IPS-NIHi11 (cell line): ENCODE measurements at places on chromosomes 6 and 20.

GRCh38 chr6:122568797-122569221 lies 41.4 kb upstream of the PKIB start:
- DNase-seq, result no peak

GRCh38 chr20:9884666-9885065 lies 45.8 kb upstream of the PAK5 start:
- no peak for DNase-seq

GRCh38 chr20:35060168-35060567 lies 32.4 kb downstream of the TRPC4AP start:
- DNase-seq, result no peak

DNA sequence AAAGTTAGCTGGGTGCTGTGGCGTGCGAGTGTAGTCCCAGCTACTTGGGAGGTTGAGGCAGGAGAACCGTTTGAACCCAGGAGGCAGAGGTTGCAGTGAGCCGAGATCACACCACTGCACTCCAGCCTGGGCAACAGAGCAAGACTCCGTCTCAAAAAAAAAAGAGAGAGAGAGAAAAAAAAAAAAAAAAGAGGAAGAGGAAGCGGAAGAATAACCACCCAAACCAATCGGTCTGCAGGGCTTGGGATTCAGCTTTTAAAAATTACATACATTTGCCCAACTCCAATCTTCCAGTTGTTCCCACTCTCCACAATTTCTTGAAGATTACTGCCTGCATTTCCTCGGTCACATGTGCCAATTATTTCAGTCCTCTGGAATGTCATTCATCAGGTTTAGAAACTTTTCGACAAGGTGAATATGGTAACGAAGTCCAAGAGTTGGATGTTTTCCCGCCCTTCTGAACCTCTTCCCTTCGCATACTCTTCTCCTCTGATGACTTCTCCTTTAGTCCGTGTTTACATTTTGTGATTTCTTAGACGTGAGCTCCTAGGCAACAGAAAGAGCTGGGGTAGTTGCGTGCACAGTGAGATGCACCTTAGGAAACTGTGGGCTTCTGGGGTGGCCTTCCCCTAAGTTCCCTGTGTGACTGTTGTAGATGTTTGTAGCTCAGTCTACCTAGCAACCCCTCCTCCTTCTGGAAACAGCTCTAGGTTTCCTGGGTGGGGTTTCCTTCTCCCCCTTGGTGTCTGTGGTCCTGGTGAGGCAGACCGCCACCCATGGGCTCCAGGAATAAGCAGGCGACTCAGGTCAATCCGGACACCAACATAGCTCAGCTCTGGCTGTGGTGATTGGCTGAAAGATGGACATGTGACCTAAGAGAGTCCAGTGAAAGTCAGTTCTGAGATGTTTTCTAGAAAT lies 63.0 kb upstream of the NCOA3 start:
- DNase-seq, result peak; percentile 61

GRCh38 chr6:108676555-108676954 lies 115.8 kb downstream of the FOXO3 start:
- no peak for DNase-seq

DNA sequence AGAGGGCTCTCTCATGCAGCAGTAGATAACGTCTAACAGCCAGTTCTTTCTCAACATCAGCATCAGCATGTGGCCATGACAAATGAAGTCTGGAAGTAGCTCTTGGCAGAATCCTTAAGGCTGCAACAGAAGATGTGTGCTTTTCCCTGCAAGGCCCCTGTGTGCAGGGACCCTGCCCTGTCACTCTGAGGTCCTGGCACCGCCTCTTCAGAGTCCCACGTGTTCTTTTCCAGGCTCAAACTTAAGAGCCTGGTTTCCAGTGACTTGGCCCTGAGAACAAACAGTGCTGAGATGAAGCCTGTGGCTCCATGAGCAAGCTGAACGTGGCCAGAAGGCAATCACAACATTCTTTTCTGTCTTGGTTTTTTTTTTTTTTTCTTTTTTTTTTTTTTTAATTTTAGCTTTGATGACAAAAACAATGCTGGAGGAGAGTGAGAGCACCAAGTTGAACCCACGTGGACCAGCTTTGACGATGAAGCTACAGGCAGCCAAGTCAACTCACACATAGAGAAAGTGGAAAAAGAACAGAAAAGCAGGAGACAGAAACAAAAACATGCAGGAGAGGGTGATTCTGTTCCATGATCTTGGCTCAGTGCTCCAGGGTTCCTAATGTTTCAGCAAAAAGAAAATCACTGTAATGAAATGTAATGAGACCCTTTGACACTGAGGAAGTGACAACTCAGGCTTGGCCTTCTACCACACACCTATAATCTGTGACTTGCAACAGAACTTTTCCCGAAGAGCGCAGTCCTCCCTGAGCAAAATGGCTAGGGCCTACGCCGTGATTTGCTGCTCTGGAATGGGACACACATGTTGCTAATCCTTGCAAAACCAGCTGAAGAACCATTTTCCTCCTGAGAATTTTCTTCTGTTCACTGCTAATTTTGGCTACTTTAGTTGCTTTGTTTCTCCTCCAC lies 86.1 kb downstream of the FOXC1 start:
- DNase-seq, result no peak

GRCh38 chr6:165844801-165845364 lies 181.8 kb upstream of the PDE10A start:
- no peak for DNase-seq

GRCh38 chr6:4615891-4616290 lies 160.3 kb upstream of the CDYL start:
- no peak for DNase-seq

DNA sequence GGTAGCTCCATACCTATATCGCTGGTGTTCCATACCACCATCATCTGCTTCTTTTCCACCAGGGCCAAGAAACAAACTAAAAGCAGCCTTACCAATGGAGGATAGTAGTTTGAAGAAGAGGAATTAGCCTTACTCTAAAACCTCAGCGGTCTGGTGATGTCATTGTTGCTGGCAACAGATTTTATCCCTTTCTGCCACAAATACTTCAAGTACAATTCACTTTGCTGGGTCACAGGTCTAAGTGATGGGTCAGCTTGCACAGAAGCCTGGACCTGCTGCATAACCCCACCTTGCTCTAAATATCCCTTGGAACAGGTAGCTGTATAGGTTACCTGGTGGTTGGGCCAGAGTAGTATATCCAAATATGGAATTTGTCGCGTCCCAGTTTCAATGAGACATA lies 53.2 kb upstream of the THEMIS start:
- DNase-seq, result no peak

DNA sequence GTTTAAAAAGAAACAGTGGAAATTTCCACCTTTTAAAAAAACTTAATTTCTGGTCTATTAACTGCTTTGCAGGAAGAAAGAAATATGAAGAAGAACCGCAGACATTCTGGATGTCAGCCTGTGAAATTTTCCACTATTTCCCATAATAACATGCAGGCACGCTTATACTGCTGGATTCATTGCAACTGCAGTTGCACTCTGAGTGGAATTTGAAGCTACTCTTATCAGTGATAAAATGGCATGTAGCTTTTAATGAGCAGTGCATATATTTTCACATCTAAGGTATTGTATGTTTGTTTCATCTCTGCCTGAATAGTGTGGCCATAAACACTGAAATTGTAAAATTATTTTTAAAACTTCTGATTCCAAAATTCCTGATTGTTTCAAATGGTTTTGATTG lies 28.2 kb downstream of the NCOA3 start:
- no peak for DNase-seq

DNA sequence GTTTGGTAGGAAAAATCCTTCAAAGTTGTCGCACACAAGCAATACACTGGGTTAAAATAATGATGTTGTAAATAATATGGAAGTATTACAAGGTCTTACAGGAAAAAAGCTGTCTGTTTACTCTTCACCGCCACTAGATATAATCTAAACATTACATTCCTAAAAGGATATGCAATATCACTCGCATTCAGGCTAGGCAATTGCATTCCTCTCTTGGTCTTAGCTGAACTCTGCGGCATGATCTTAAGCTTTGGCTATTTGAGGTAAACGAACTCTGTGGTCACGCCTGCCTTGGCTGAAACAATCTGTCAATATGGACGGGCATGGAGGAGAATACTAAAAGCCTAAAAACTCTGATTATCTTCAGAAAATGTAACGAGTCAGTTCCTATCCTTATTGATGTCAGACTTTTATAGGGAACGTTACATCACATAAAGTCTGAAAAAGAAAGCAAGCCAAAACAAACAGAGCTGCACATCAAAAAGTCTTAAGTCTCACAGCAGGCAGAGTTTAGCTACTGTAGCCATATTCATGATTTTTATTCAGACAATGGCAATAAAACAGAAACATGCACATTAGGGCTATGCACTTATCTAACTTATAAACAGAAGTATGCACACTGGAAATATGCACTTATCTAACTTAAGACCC lies 30.8 kb upstream of the FILIP1 start:
- peak; percentile 39 for DNase-seq

GRCh38 chr20:62979876-62980373 lies 26.8 kb downstream of the BHLHE23 start:
- DNase-seq, result no peak

- no peak for DNase-seq
Measured at GRCh38 chr6:97306544-97307320, 23.7 kb upstream of the MMS22L start.

DNA sequence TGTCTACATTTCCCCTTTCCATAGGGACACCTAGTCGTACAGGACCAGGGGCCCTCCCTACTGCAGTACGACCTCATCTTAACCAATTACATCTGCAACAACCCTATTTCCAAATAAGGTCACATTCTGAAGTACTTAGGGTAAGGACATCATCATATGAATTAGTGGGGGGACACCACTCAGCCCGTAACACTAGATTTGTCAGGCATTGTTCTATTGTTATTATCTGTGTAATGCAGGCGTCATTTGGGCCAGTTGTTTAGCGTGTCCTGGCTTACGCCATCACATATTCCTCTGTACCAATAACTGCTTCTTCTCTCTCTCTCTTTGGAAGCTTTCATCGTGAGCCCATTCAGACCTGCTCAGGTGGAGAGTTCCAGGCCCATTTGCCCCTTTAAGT lies 89.3 kb downstream of the CAP2 start:
- DNase-seq, result no peak

GRCh38 chr20:54189630-54190029 lies 15.8 kb upstream of the CYP24A1 start:
- no peak for DNase-seq

GRCh38 chr6:154478021-154478700 lies 32.3 kb downstream of the CNKSR3 start:
- no peak for DNase-seq

DNA sequence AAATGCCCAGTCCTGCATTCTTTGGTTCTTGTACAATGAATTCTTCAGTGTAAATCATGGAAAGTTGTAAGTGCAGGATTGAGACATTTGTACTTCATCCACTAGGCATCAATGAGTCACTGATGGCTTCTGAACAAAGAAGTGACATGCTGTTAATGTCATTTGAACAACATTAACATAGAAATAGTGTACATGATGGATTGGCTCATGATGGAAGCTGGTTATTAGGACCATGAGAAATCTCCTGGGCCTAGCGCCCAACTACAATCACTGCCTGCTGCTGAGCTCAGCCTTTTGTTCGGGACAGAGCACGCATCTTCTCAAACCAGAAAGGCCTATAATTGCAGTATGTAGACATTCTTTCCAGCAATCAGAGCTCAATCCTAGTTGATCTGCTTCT lies 316.8 kb upstream of the TSHZ2 start:
- DNase-seq, result no peak

DNA sequence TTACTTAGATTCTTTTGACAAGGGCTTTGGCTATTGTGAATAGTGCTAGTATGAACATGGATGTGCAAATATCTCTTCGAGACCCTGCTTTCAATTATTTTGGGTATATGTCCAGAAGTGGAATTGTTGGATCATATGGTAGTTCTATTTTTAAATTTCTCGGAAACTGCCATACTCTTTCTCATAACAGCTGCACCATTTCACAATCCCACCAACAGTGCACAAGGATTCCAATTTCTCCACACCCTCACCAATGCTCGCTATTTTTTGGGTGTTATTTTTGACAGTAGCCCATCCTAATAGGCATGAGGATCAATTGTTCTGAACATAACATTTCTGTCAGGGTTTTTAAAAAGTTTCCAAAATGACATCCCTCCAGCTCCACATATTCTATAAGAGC lies 69.2 kb upstream of the ESR1 start:
- DNase-seq, result no peak

DNA sequence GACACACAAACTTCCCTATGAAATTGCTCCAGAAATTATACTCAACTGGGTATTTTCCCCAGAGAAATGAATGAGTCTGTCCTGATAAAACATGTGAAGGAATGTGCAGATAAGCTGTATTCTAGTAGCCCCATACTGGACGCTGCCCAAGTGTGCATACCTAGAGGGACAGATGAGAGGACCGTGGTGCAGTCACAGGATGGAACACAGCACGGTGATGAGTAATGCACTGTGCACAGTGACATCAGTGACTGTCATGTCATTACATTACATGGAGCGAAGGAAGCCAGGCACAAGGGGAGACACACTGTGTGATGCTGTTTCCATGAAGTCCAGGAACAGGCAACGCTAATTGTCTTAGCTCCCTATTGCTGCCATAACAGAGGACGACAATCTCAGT lies 155.5 kb downstream of the CDH4 start:
- no peak for DNase-seq

GRCh38 chr20:41179961-41180360 lies 42.6 kb downstream of the PLCG1 start:
- no peak for DNase-seq

DNA sequence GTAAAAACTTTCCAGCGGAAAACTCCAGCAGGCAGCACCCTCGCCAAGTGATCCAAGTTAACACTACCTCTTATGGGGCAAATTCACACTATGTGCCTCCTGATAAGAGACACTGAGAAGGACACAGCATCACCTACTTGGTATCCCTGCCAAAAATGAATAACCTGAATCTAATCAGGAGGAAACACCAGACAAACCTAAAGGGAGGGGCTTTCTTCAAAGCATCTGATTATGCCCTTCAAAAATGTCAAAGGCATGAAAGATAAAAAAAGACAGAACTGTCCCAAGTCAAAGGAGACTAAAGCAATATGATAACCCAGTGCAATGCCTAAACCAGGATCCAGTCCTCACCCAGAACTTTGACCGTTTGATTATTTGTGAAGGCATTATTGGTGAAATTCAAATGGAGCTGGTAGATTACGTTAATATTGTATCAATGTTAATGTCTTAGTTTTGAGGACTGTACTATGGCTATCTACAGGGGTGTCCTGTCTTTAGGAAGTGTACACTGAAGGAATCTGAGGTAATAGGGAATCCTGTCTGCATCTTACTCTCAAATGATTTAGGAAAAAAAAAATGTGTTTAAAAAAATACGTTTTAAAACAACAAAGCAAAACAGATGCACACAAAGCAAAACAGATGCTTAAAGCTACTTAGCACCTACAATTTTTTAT lies 8.3 kb downstream of the TBC1D7 start:
- DNase-seq, result no peak

DNA sequence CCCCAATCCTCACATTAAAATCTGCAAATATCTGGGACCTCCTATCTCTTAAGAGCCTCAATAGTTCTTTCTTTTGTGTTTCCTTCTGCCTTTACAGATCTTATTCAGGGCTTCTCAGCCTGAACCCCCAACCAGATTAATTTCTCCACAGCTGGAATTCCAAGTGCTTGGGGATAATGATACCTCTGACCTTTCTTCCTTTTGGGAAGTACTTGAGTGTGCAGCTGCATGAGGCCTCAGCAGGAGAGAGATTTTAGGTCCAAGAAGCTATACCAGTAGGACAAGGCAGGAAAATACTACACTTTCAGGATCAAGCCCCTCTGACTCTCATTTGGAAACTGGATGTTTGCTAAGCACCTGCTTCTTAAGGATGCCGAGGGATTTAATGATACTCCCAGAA lies 2.6 kb downstream of the PHF20 start:
- DNase-seq, result no peak

GRCh38 chr20:48690888-48691287 lies 136.9 kb downstream of the PREX1 start:
- no peak for DNase-seq
